Mucosa of descending colon (tissue), 3 donors: ENCODE measurements at places on chromosomes 7 and 10. TPM values are rescaled to one million over a fixed set of nuclear protein-coding genes. Genes with fewer than 3 reads are reported as not detected.

ZNF736 gene
- total RNA-seq, result 14.0 TPM

VWDE gene
- 1.8 TPM for total RNA-seq

PHKG1 gene
- total RNA-seq, result 2.0 TPM

OR6V1 gene
- total RNA-seq, result not detected

SGPL1 gene
- total RNA-seq, result 67.2 TPM

PNLIP gene
- total RNA-seq, result not detected

PON2 gene
- 140 TPM for total RNA-seq

BCAP29 gene
- 66.6 TPM for total RNA-seq

FAM25G gene
- total RNA-seq, result 4.3 TPM

KDM7A gene
- total RNA-seq, result 27.9 TPM

ING3 gene
- 18.2 TPM for total RNA-seq

NRP1 gene
- total RNA-seq, result 52.3 TPM

CISD1 gene
- total RNA-seq, result 50.4 TPM

PBLD gene
- 115 TPM for total RNA-seq

AKR1C8 gene
- total RNA-seq, result not detected

ABCA13 gene
- total RNA-seq, result 1.6 TPM

FAM237B gene
- not detected for total RNA-seq

DNA sequence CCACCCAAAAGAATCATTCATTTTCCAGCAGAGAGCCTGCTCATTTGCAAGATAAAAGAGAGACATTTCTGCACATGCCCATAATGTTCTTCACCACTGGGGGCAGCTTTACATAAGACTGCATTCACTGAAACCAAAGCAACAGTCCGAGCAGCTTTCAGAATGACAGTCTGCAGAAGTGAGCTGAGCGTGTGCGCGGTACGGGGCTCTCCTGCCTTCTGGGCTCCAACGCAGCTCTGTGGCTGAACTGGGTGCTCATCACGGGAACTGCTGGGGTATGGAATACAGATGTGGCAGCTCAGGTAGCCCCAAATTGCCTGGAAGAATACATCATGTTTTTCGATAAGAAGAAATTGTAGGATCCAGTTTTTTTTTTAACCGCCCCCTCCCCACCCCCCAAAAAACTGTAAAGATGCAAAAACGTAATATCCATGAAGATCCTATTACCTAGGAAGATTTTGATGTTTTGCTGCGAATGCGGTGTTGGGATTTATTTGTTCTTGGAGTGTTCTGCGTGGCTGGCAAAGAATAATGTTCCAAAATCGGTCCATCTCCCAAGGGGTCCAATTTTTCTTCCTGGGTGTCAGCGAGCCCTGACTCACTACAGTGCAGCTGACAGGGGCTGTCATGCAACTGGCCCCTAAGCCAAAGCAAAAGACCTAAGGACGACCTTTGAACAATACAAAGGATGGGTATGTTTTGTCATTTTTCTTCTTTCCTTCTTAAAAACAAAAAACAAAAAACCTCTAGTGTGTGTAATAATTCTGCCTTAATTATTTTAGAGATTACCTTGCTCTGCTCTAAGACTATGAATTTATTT lies at the start of gene LRRTM3:
LRRTM3 (plus strand) TSS at position 141 of the 820 bp plus-strand sequence.
- no peak for DNase-seq

- DNase-seq, result no peak
These were observed 179.4 kb downstream of the CDK14 start for GRCh38 chr7:90775383-90775965.

DNA sequence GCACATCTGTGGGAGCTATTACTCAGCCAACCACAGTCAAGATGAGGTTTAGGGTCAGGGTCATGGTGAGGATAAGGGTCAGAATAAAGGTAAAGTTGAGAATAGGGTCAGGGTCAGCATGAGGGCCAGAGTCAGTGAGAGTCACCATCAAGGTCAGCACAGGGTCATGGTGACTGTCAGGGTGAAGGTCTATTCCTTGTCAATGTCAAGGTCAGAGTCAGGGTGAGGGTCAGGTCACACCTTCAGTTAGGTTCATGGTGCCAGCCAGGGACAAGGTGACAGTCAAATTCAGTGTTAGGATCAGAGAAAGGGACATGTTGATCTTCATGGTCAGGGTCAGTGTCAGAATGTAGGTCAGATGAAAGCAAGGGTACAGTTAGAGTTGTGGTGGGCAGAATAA lies 14.1 kb downstream of the MRPS24 start:
- DNase-seq, result no peak

DNA sequence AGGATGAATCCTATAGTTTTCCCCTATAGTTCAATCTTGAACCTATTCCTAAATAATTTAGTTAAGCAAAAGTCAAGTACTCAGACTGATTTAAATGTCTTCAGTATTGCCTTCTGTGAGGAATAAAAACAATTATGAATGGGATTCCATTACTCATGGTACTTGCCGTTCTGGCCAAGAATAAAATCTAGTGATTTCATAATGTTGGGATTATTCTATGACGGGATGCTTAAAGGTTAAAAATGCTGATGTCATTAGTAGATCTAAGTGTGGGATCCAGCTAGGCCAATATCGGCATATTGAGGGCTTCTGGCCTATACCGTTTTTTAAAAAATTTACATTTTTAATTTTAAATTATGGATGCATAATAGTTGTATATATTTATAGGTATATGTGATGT lies 5.3 kb downstream of the BPGM start:
- no peak for DNase-seq

DNA sequence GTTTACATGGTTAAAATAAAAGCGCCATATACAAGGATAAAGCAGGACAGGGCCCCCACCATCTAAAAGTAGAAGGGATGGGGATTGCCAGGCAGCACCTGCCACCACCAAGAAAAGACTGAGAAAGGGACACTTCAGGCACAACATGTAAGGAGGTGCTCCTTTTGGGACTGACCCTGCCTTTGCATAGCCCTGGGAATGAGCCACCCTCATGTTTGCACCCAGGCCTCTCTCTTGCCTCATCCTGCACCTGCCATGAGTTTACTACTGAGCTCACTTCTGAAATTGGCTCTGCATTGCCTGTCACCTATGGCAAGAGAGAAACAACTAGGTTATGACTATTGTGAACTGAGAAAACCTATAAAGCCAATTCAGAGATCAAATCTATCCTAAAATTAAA lies 489.7 kb downstream of the KCNMA1 start:
- no peak for DNase-seq

GRCh38 chr7:23539494-23539907 lies 7.7 kb upstream of the TRA2A start:
- no peak for DNase-seq

GRCh38 chr7:135789956-135790355 lies 41.3 kb upstream of the FAM180A start:
- DNase-seq, result no peak

DNA sequence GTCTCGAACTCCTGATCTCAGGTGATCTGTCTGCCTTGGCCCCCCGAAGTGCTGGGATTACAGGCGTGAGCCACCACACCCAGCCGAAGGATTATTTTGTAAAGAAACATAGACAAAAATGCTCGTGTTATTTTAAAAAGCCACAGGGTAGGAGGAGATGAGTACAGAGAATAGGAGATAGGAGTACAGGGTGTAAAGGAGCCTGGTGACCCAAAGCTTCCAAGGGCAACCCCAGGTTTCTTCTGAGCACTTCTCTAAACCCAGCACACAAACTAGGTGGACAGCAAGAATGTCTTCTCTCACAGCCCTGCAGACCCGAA lies 54.7 kb downstream of the ZNF467 start:
- no peak for DNase-seq

- DNase-seq, result peak; percentile 86
These were observed 618 bp downstream of the KIF5B start for GRCh38 chr10:32055478-32056135.

GRCh38 chr7:157502701-157503111 lies 165.9 kb downstream of the DNAJB6 start:
- DNase-seq, result no peak

GRCh38 chr7:152054367-152055230 lies 29.1 kb downstream of the GALNT11 start:
- DNase-seq, result no peak

- DNase-seq, result no peak
These were observed 27.6 kb upstream of the SFMBT2 start for GRCh38 chr10:7438196-7438986.

DNA sequence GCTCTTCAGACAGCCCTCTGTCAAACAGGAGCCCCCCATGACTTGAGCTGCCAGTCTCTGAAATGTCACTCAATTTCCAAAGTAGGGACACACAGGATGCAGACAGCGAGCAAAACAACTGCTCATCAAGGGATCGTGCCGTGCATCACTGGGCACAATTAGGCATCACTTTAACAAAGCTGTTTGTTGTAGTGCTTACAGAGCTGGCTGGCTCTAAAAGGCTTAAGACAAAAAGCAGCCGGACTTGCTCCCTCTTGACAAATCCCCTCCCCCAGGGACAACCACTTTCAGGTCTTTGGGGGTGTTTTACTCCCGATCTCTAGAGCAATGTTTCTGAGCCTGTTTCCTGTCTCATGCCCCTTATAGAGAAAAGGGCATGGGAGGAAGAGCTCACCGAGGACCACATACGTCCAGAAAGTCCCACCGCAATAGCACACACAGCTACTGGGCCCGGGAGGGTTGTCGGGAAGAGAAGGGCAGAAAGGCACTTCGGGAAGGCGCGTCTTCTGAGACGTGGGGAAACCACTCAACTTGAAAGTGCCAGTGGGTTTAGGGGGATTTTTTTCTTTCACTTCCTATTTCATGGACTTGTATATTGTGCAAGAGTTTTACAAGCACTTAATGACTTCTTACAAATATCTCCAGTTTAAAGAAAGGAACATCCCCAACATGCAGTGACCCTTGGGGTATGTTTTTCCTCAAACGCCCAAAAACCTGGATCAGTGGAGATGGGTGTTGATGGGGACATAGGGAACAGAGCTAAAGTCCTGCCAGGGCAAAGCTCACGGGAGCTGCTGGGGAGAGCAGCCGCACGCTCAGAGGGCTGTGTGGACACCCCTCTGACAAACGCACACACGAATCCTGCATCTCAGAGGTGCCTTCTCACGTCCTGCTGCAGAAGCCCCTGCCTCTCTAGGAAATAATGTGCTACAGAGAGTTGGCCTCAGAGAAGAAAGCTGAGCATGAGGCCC lies 27.1 kb downstream of the LRRC20 start:
- DNase-seq, result no peak

- DNase-seq, result no peak
These were observed 567 bp upstream of the EPO start for GRCh38 chr7:100719523-100720278.

DNA sequence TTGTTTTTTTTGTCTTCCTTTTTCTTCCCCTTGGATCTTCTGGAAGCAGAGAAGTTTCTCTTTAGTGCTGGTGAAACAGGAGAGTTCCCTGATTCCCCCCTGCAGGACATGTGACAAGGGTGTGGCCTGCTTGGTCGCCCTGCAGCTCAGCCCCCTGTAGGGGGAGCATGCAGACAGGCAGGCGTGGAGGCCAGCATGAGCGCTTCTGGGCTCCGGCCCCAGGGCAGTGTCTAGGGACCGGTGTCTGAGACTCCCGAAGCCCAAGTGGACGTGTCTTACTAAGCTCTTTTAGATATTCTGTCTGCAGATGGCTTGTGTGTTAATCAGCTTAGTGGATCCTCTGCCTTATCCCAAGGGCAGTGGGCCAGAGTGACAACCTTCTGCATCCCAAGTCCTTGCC lies 26.1 kb downstream of the PRSS58 start:
- no peak for DNase-seq

- no peak for DNase-seq
These were observed 65.0 kb upstream of the PFKP start for GRCh38 chr10:3002304-3002703.

DNA sequence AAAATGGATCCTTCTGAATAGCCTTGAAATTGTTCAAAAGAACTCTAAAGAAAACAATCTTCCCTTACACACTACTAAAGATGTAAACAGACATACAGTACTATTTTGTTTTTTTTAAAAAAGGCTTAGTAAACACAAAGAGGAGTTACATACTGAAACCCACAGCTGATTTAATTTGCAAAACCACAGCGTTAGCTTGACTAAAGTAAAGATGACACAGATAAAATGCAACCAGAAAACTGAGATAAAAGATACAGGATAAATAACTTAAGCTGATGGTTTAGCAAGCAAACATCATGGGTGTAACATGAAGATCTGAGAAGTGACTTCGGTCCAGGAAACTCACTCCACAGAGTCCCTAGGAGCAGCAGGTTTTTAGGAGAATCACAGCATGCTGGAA lies 21.8 kb downstream of the PRKCQ start:
- no peak for DNase-seq

GRCh38 chr10:9547936-9548904 lies 1469.5 kb upstream of the CELF2 start:
- DNase-seq, result no peak

DNA sequence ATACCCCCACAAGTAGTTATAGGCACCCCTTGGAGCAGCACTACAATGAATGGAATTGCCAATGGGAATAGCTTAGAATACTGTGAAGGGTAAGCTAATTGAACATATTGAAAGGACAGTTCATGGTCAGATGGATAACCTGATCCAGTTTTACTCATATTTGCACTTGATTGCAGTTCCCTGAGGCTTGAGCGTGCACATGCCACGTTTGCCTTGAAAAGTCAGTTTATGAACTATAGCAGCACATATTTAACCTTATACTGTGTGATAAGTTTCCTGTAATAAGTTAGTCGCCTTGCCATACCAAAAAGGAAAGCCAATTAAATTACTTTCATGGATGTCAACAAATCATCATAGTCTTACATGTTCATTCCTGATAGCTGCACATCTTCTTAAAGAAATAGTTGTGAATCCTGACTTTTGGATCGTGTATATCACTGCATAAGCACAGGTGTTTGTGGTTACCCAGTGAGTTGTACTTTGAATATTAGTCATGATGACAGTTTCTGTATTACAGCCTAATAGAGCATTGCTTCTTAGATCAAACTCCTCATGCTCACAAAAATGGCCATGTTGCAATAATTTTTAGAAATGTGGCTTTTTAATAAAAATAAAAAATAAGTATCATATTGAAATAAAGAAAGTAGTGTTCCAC lies 21.6 kb downstream of the DNTT start:
- DNase-seq, result no peak

GRCh38 chr10:21078410-21079329 lies 181.6 kb upstream of the NEBL start:
- peak; percentile 65 for DNase-seq

DNA sequence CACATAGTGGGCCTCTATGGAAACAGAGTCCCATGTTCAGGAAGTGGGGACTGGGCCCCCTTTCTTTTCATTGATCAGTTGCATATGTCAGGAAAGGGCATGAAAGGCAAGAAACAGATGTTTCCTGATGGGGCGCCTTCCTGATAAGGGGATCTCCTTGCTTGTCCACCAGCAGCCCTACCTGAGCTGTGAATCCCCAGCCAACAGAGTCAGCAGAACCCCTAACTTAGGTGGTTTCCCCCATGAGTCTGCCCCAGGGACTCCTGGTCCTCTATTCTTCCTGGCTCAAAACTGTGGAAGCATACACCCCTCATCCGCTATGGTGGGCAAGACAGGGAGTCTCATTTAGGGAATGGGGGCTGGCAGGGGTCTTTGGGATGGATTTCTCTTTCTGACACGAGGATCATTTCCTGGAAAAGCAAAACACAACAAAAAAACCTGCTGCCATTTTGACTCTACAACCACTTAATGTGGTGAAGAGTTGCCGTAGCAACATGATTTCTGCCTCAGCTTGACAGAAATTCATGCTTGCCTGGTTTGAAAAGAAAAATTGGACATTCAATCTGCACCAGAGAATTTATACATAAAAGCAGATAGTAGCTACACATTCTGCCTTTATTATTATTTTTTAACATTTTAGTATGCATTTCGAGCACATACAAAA lies 119.8 kb downstream of the SPAG6 start:
- DNase-seq, result no peak

- peak; percentile 73 for DNase-seq
These were observed 24.0 kb upstream of the TM9SF3 start for GRCh38 chr10:96610817-96611216.

GRCh38 chr7:107998150-107998549 lies 4.8 kb downstream of the LAMB1 start:
- no peak for DNase-seq
